ENCODE measurements at places on chromosomes 3 and 15. TPM values are rescaled to one million over a fixed set of nuclear protein-coding genes. Genes with fewer than 3 reads are reported as not detected.
A peak's percentile ranks its signal among the peaks of the same experiment; 100 is the strongest.

DNA sequence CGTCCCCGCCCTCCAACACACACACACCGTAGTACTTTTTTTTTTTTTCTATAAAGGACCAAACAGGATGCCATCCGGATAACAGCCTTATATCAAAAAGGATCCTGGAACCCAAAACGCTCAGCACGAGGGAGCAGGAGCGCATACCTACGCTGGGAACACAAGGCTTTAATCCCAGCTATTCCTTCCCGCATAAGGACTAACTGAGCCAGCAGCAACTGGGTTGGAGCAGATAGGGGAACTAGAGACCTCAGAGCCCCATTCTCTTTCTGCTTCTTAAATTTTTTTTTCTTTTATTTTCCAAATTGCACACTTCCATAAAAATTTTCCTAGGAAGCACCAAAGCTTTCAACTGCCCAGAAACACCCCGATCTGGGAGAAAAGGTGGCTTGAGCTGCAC, 1.3 kb downstream of the TRANK1 start:
- no peaks in the 10 kb centered on the region for H3K27me3 ChIP-seq
- peak overlapping the region; percentile 57 for H3K4me3 ChIP-seq
- no peak overlapping the region for H3K27ac ChIP-seq
- no peaks in the 10 kb centered on the region for H3K36me3 ChIP-seq
- no peak for DNase-seq

DNA sequence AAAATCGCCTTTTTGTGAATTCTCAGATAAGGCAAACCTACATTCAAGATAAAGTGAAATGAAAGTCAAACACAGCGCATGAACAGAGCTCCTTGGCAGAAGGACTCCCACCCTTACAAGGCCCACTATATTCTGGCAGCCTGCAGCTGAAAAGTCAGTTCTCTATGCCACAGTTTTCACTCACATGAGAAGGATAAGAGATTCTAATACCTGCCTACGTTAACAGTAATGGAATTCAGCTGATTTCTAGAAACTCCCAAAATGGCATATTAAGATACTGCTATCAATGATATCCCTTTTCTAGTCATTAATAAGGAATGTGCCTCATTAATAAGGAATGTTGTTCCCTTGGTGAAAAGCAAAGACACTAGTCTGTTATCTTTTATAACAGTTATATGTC, 27.0 kb downstream of the SLC30A4 start:
- H3K36me3 ChIP-seq = no peaks in the 10 kb centered on the region
- H3K4me3 ChIP-seq = no peak overlapping the region
- DNase-seq = no peak
- H3K27me3 ChIP-seq = no peaks in the 10 kb centered on the region
- H3K4me1 ChIP-seq = no peaks in the 10 kb centered on the region

GRCh38 chr3:62837145-62837787, 38.0 kb downstream of the CADPS start:
- no peaks in the 10 kb centered on the region for H3K36me3 ChIP-seq
- H3K27me3 ChIP-seq = no peaks in the 10 kb centered on the region
- H3K4me3 ChIP-seq = no peak overlapping the region
- no peaks in the 10 kb centered on the region for H3K4me1 ChIP-seq

GRCh38 chr15:90019611-90020010, 18.5 kb downstream of the ZNF710 start:
- H3K27ac ChIP-seq = no peak overlapping the region
- H3K4me3 ChIP-seq = no peak overlapping the region
- H3K36me3 ChIP-seq = no peaks in the 10 kb centered on the region
- no peak for DNase-seq
- no peaks in the 10 kb centered on the region for H3K27me3 ChIP-seq
- no peaks in the 10 kb centered on the region for H3K4me1 ChIP-seq

GRCh38 chr3:50623840-50624474, 7.0 kb downstream of the MAPKAPK3 start:
- H3K4me1 ChIP-seq = no peaks in the 10 kb centered on the region
- no peak overlapping the region for H3K27ac ChIP-seq
- no peaks in the 10 kb centered on the region for H3K36me3 ChIP-seq
- no peak overlapping the region for H3K4me3 ChIP-seq

GRCh38 chr15:39887832-39888231, 32.2 kb downstream of the GPR176 start:
- no peak overlapping the region for H3K27ac ChIP-seq
- DNase-seq = no peak
- H3K36me3 ChIP-seq = peaks cover 3% of the 10 kb centered on the region
- no peaks in the 10 kb centered on the region for H3K4me1 ChIP-seq

DNA sequence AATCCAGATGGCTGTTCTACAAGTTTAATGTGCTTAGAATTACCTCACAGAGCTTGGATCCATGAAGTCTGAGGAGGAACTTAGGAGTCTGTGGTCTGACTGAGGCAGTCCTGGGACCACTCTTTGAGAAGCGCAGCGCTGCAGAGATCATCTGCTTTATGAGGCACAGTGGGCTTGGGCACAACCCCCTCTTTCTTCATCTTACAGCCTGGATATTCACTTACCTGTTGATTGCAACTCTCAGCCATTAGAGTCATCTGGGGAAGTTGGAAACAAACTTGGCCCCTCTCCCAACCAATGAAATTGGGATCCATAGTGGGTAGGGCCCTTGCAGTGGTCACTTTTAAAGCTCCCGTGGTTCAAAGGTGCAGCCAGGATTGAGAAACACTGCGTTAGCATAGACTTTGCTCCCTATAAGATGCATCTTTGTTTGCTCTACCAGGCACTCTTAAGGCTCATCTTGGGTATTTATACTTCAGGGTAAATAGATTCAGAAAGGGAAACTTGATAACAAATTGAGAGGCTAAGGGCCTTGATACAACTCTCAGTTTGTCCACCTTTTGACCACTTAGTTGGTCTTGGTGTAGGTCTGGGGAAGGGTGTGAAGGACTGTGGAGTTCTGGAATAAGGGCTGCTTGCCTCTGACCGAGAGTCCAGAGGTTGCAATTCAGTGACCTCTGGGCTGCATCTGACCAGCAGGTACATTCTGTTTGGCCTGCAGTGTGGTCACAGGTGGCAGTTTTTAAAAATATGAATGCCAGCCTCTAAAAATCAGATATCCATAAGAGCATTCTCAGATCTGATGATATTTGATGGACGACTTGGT, 22.8 kb downstream of the FEM1B start:
- peaks cover 4% of the 10 kb centered on the region for H3K36me3 ChIP-seq
- no peaks in the 10 kb centered on the region for H3K4me1 ChIP-seq
- H3K4me3 ChIP-seq = no peak overlapping the region

GRCh38 chr3:45507820-45508317, 86.7 kb upstream of the LIMD1 start:
- no peak overlapping the region for H3K27ac ChIP-seq
- no peaks in the 10 kb centered on the region for H3K4me1 ChIP-seq
- no peak overlapping the region for H3K4me3 ChIP-seq
- H3K27me3 ChIP-seq = no peaks in the 10 kb centered on the region
- DNase-seq = no peak

DNA sequence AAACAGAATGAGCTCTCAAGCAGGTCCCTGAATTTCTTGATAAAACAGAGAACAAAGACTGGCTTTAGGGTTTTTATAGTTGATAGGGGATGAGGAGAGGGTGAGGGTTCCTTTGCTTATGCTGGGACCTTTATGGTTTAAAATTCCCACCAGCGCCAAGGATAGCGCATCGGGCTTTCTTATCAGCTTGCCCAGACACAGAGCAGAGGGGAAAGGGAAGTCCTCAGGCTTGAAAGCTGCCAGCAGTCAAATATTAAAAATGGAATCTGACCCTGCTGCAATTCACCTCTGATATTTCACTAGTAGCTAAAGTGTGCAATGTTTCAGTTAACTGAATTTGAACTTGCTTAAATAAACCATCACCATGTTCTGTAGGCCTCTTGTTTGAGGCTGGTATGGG, 55.0 kb upstream of the EPHA3 start:
- no peaks in the 10 kb centered on the region for H3K27me3 ChIP-seq
- no peak overlapping the region for H3K4me3 ChIP-seq
- H3K4me1 ChIP-seq = no peaks in the 10 kb centered on the region
- H3K36me3 ChIP-seq = no peaks in the 10 kb centered on the region
- DNase-seq = no peak
- H3K27ac ChIP-seq = no peak overlapping the region

GRCh38 chr3:30768703-30769550, 125.5 kb downstream of the GADL1 start:
- no peak overlapping the region for H3K4me3 ChIP-seq
- peak; percentile 93 for DNase-seq
- no peaks in the 10 kb centered on the region for H3K27me3 ChIP-seq
- H3K4me1 ChIP-seq = no peaks in the 10 kb centered on the region

DNA sequence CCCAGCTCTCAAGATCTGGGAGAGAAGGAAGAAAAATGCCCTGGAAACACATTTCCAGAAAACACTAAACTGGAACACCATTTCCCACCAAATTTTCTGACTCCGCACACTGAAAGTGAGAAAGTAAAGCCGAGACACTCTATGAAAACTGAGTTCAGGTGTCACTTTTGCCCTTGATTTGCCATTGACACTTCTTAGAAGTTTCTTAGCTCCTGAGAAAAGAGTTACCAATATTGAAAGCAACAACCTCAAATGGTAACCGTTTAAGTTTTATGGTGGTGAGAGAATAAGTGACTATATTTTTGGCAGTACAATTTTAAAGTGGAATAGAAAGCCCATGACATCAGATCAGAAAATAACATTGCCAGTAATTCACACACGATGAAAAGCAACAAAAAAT, 39.0 kb downstream of the CD86 start:
- peaks cover 2% of the 10 kb centered on the region for H3K27me3 ChIP-seq
- no peak overlapping the region for H3K4me3 ChIP-seq
- no peak overlapping the region for H3K27ac ChIP-seq
- no peaks in the 10 kb centered on the region for H3K4me1 ChIP-seq
- H3K36me3 ChIP-seq = no peaks in the 10 kb centered on the region
- no peak for DNase-seq

GRCh38 chr15:29377161-29377560, 107.5 kb upstream of the NSMCE3 start:
- no peak overlapping the region for H3K27ac ChIP-seq
- H3K36me3 ChIP-seq = no peaks in the 10 kb centered on the region
- H3K4me3 ChIP-seq = no peak overlapping the region
- H3K4me1 ChIP-seq = no peaks in the 10 kb centered on the region
- no peaks in the 10 kb centered on the region for H3K27me3 ChIP-seq

- no peaks in the 10 kb centered on the region for H3K27me3 ChIP-seq
- DNase-seq = no peak
- H3K4me3 ChIP-seq = no peak overlapping the region
- H3K27ac ChIP-seq = no peak overlapping the region
- no peaks in the 10 kb centered on the region for H3K36me3 ChIP-seq
These were observed 129.9 kb upstream of the TGFBR2 start for GRCh38 chr3:30476368-30477084.

GRCh38 chr3:66625505-66626216, 124.8 kb upstream of the LRIG1 start:
- no peaks in the 10 kb centered on the region for H3K27me3 ChIP-seq
- H3K36me3 ChIP-seq = no peaks in the 10 kb centered on the region
- H3K4me3 ChIP-seq = no peak overlapping the region

DNA sequence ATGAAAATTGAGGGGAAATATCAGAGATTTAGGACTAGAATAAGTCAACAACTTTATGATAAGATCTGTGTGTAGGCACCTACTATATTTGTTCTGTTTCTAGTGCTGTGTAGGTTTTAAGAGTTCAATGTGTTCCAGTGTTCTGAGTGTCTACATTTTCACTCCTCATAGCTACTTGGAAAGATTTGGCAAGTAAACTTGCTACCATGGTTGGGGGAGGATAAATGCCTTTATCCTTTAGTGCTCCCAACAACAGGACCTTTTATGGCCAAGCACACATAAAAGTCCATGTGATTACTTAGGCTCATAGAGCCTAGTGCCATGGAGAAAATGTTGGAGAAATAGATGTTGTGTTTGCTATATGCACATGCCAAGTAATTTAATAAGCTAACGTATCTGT, 64.0 kb downstream of the LYSMD4 start:
- no peaks in the 10 kb centered on the region for H3K27me3 ChIP-seq
- H3K36me3 ChIP-seq = no peaks in the 10 kb centered on the region
- H3K4me1 ChIP-seq = no peaks in the 10 kb centered on the region
- no peak for DNase-seq
- H3K4me3 ChIP-seq = no peak overlapping the region
- no peak overlapping the region for H3K27ac ChIP-seq

DNA sequence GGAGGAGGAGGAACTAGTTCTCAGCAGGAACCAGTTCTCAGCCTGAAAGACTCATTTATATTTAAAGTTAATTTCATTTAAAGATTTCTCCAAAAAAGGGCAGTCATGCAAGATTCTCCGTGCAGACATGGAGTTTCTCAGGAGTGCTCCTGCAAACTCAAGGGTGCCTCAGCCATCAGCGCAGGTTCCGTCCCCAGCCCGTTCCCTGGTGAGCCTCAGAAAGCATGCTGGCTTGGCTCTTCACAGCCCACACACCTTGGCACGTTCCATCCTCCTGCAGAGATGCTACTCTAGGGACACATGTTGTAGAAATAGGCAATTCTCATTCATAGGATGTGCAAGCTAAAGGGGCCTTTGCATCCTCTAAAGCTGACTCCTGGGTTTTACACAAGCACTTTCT, 123.0 kb downstream of the LIPC start:
- H3K27ac ChIP-seq = no peak overlapping the region
- DNase-seq = peak; percentile 62
- H3K4me1 ChIP-seq = no peaks in the 10 kb centered on the region
- no peaks in the 10 kb centered on the region for H3K36me3 ChIP-seq
- no peak overlapping the region for H3K4me3 ChIP-seq

DNA sequence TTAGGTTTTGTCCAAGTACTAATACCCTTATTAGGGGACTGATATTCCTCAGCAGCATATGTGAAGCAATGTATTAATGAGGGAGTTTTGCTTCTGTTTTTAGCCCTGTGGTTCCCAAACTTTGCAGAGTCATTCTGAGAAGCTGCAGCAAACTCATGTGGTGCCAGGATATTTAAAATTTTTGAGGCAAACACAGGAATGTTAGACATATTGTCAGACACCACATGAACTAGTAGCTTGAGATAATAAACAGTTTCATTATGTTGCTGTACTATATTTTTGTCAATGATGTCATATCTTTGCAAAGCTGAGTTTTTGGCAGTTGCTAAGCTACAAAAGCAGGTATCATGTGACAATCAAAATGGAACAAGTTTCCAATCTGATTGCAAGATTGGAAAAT, 36.6 kb downstream of the ATP6V1A start:
- H3K36me3 ChIP-seq = no peaks in the 10 kb centered on the region
- H3K27ac ChIP-seq = no peak overlapping the region
- no peak overlapping the region for H3K4me3 ChIP-seq
- H3K27me3 ChIP-seq = no peaks in the 10 kb centered on the region
- DNase-seq = no peak
- H3K4me1 ChIP-seq = no peaks in the 10 kb centered on the region

DNA sequence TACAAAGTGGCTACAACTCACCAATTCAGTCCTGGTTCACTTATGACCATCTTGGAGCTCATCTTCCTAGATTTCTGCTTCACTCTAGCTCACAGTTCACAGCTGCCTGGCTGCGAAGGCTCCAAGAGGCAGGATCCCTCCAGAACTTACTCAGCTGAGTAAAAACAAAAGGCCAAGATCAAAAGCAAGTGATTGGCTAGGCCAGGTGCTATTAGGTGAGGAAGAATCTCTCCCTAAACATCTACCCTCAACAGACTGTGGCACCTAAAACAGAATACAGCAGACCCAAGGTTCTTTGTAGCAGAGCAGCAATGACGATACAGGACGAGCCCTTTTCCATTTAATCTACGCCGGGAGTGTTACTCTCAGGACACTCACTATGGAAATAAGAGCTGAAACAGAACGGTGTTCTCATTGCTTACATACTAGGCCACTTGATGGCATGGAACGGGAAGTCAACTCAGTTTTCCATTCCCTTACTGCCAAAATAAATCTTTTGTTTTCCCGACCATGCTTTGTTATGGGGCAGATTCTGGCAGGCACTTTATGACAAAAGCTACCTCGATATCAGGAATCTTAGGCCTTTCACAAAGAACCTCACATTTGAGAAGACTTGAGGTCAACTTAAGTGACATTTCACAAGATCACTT, 901 bp downstream of the ICE2 start:
- peaks cover 3% of the 10 kb centered on the region for H3K4me1 ChIP-seq
- peak overlapping the region; percentile 72 for H3K4me3 ChIP-seq
- peak overlapping the region; percentile 95 for H3K27ac ChIP-seq
- no peak for DNase-seq
- peaks cover 2% of the 10 kb centered on the region for H3K36me3 ChIP-seq

TUBGCP5 gene
- total RNA-seq = 19.8 TPM
